ENCODE measurements at places on chromosomes 2 and 18.

DNA sequence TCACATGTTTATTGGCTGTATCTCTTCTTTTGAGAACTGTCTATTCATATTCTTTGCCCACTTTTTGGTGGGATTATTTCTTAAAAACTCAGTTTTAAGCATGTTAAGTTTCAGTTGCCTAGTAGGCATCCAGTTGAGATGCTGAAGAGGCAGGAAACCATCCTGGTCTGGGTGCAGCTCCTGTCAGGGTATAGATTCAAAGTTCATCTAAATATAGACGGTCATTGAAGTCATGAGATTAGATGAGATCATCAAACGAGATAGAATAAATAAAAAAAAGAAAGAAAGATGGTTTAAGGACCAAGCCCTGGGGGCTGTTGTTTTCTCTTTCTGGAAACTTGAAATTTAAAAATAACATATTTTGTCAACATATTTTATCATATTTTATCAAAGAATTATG, 9.2 kb upstream of the DNAH7 start:
- DNase-seq = no peak

GRCh38 chr18:56913941-56914340, 232.9 kb upstream of the BOD1L2 start:
- DNase-seq = no peak

DNA sequence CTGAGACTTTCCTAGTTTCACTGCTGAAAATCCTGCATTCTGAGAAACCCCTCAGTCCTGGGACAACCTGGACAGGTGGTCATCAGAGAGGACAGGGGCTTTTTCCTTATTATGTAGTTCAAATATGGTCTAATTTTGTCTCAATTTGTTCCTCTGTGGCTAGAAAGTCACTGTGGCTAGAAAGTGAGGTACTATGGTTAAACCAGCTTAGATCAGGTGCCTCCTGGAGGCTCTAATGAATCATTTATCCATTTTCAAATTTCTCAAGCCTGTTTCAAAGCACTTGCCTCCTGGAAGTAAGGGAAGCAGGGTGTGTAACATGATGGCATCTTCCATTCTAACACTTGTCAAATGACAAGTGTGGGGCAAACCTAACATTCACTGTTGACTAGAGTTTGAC, 326.8 kb downstream of the PIK3C3 start:
- DNase-seq = no peak

GRCh38 chr2:177708660-177709444, 316.3 kb downstream of the AGPS start:
- DNase-seq = no peak

DNA sequence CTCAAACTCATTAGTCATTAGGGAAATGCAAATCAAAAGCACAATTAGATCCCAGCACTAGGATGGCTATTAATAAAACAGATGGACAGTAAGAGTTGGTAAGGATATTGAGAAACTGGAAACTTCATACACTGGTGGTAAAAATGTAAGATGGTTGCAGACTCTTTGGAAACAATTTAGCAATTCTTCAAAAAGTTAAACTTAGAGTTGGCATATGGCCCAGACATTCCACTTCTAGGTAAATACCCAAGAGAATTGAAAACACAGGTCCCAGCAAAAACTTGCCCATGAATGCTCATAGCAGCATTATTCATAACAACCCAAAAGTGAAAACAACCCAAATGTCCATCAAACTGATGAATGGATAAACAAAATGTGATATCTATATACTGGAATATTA, 84.9 kb upstream of the ZFP36L2 start:
- DNase-seq = peak; percentile 93

DNA sequence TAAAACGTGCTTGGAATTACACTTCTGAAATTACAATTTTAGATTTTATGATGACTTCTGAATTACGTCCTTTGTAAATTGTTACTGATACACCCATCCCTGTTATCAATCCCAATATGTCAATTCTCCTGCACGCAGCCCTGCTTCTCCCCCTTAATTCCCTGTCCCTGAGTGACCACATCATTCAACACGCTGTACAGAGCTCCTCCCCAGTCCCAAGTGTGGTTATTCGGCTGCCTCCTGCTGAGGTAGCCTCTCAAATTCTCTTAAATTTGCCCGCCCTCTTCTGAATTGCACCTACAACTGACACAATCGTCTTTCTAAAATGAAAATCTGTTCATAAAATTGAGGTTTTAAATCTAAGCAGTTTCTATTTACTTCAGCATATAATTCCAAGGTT, 10.1 kb downstream of the SERPINB8 start:
- DNase-seq = no peak

DNA sequence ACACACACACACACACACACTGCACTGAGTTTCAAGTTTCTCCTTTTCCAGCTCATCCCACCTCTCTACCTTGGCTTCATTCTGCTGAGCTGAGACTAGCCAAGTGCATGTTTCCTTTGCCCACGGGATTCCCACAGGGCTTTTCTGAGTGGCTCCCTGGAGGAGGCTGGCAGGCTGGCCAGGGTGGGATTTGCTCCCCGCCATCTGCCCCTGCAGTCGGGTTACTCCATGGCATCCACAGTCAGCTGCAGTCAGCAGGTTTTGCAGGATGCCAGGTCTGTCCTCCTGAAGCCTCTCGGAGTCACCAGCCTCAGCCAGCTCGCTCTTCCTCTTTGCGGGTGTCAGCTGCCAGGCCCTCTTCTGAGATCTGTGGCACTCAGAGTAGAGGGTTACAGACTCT, 783.7 kb upstream of the SOX11 start:
- no peak for DNase-seq

GRCh38 chr18:55706898-55707297, 118.9 kb upstream of the TCF4 start:
- DNase-seq = no peak

DNA sequence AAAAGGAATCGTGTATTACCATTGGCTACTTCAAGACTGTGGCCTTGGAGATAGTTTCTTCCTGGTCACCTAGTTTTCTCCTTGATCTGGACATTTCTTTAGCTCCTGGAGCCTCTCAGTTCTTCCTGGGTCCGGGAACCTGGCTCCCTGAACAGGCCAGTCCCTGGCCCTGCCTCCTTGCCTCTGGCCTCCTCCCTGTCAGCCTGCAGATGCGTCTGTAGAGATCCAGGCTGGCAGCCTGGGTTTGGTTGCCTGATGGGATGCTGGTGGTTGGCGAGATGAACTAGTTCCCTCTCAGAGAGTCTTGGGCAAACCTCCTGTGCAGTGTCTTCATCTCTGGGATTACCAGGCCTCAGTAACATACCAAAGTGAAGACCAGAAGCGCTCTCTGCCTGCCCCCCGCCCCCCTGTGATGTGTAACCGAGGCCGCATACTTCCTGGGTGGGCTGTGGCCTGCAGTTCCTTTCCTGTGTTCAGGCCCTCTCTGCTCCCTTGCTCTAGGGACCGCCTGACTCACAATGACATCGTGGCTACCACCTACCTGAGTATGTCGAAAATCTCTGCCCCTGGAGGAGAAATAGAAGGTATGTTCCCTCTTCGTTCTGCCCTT, 85.4 kb downstream of the DYSF start:
- DNase-seq = no peak

DNA sequence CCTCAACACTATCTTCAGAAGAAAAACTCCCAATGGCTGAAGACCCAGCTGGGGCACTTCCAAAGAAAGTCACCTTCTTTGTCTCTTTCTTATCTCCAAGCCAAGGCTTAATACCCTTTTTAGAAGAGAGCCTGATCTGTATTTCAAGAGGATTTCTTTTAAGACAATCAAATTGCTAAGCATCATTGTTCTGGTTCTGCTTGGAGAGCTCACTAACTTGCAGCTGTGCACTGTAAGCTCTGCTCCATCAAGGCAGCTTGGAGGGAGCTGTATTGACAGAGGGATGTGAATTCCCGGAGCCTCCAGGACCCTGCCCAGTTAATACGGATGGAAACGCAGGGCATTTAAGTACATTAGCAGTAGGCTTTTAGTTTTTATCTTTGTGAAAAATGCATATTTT, 253.1 kb downstream of the TDRD15 start:
- DNase-seq = no peak

DNA sequence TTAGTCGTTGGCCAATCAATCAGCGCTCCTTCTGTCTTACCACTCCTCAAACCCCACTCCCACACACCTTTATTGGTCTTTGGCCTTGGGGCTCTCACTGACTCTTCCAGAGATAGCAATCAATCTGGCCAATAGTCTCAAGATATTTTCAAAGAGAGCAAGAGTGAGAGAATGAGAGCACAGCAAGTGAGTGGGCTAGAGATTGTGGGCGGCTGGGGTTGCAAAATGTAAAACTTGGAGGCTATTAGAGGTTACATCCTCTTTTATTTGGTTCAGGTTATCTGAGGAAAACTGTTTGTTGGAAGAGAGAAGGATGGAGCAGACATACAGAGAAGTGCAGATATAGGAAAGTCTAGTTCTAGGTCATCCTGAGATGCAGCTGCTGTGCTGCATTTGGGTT, 32.8 kb downstream of the TACR1 start:
- DNase-seq = no peak

DNA sequence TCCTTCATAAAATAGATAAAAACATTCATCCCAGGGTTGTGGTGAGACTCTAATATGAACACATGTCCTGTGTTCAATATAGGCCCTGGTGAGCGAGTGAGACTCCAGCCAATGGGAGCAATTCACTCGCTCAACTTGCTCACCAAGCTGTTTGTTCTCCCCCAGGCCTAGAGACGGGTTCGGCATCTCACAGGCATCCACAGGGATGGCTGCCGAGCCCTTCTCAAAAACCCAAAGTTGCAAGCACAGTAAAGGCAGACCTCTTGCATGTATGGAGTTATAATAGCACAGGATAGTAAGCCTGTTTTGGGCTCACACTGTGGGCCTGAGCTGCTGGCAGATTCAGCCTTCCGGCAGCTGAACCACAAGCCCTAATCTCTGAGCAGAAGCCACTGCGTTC, 15.7 kb downstream of the PARD6G start:
- DNase-seq = no peak

- DNase-seq = no peak
These were observed 682.0 kb downstream of the SATB2 start for GRCh38 chr2:198775737-198776136.

GRCh38 chr2:191166111-191166755, 15.4 kb upstream of the STAT4 start:
- DNase-seq = no peak

DNA sequence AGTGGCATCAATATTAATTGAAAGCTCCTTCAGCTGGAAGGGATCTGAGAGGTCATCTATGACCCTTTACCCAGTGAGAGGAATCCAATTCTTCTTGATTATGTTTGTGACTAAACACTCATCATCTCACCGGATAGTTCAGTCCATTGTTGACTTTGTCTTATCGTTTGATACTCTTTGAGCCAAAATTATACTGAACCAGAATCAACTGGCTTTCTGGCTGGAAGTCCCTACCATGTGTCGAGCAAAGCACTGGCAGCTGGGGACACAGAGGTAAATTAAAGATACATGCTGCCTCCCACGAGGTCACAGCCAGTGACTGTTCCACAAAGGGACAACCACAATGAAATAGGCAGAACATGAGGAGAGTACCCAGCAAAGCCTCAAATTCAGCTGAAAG, 91.4 kb upstream of the FHL2 start:
- DNase-seq = no peak

GRCh38 chr2:241811201-241811951, 2.4 kb downstream of the NEU4 start:
- no peak for DNase-seq

DNA sequence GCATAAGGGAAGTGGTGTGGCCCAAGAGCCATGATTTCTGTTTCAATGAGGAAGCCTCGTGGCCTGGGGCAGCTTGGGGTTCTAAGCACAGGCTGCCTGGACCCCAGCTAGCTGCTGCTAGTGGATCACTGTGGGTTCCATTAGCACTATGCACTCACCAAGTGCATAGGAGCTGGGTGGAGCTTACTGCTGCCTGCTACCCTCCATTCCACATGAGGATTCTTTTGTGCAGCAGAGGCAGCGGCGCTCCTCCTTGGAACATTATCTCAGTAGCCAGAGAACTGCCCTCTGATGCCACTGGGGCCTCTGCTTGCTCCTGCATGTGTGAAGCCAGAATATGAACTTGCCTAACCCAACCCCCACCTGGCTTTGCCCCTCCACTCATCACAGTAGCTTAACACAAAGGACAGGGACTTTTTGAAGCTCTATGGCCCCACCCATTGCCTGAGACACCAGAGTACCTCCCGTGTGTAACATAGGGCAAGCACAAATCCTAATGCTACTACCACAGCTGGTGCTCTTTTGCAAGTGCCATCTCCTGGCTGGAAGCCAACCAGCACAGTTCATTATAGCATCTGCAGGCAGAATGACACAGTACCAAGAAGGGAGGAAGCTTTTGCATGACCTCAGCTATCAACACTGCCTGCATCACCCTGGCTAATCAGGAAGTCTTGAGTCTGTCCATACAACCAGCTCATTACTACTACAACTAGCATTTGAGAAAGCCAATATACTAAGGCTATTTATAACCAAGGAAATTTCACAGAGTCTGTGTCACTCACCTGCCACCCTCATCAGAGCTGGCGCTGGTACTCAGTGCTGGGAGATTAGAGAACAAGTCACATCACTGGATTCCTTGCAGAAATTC, 297.0 kb upstream of the GULP1 start:
- DNase-seq = peak; percentile 92

- no peak for DNase-seq
These were observed 108.6 kb downstream of the QPCT start for GRCh38 chr2:37453027-37453426.

- peak; percentile 80 for DNase-seq
These were observed 168.7 kb upstream of the SKOR2 start for GRCh38 chr18:47420130-47420529.

DNA sequence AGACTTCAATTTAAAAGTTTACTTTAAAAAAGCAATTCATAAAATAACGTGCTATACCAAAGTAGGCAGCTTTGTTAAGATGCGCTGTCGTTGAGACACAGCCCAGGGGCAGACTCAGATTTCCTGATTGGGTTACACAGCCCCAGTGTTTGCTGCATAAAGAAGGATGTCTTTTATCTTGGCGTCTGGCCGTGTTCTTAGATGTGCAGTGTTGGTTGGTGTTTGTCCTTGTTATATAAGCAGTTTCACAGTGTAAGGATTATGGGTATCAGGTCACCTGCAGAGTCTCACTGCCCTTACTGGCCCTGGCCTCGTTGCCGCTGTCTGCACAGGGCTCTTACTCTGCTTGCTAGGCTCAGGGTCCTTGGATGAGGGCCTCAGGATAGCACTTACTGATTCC, 108.5 kb downstream of the WDSUB1 start:
- DNase-seq = no peak

- DNase-seq = no peak
These were observed 2.6 kb upstream of the CD207 start for GRCh38 chr2:70837980-70838925.

GRCh38 chr2:40488927-40489677, 37.2 kb upstream of the SLC8A1 start:
- peak; percentile 44 for DNase-seq

Data from RPMI8226 (cell line).